ENCODE measurements at places on chromosomes 7 and 10.

- DNase-seq = no peak
These were observed 520 bp downstream of the FAM20C start for GRCh38 chr7:192701-193480.

- no peak for DNase-seq
These were observed 40.2 kb downstream of the WDR11 start for GRCh38 chr10:120891365-120891764.

GRCh38 chr7:112987171-112987570, 99.5 kb downstream of the GPR85 start:
- DNase-seq = no peak

- no peak for DNase-seq
These were observed 117.6 kb upstream of the TCF7L2 start for GRCh38 chr10:112832361-112832878.

DNA sequence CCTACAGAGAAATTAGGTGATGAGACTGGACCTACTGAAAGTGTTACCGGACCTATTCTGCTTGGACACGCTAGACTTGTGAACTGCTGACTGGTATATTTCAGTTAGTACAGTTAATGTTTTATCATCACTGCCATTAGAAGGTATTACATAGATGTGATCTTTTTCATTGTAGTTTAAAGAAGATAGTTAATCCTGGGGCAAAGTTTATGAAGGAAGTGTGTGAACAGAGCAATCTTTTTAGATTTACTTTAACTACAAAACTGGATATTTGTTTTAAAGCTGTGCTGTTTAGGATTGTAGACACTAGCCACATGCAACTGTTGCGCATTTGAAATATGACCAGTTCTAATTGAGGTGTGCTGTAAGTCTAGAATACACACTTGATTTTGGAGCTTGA, 446.7 kb downstream of the AUTS2 start:
- DNase-seq = no peak

- no peak for DNase-seq
These were observed 12.9 kb upstream of the KCP start for GRCh38 chr7:128923411-128923800.

DNA sequence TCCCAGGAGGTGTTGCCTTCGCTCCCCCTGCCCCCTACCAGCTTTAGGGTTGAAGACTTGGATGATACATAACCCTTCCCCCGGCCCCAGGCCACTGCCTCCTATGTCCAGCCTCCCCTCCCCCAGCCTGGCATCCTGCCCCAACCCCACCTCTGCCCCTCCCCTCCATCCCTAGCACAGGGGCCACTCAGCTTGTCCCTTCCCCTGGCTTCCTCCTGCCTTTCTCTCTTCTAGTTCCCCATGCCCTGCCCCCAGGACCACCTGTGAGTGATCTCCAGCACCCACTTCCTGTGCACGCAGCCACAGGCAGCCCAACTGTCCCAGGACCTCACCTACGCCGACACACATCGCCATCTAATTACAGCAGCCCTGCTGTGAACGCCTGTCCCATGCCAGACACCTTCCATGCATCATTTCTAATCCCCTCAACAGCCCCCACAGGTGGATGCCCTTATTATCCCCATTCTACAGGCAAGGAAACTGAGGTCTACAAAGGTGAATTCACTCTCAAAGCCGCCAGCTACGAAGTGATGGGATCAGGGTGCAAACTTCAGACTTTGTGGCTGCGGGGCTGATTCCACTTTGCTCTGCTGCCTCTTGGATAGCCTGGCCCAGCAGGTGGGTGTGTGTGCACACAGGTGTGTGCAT, 82.4 kb upstream of the CHST15 start:
- no peak for DNase-seq

DNA sequence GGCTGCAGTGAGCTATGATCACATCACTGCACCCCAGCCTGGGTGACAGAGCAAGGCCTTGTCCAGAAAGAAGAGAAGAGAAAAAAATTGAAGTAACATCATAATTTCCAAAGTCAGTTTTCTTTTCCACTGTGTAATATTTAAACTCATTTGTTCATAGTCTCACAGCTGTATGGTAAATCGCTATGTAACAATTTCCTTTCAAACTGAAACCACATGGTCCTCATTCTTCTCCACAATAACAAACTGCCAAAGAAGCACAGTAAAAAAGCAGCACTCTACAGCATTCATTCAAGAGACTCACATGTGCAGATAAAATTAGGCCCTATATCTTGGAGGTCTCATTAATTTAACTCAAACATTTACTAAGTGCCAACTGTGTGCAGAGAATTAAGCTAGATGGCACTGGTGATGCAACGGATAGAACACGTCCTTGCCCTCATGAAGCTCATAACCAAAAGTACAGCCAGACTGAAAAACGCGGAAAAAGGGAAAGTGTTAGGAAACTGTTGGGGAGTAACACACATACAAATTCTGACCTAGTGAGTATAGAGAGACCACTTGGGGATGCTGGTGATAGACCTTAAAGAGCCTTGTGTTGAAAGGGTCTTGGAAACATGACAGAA, 174.0 kb upstream of the KCTD7 start:
- DNase-seq = no peak
